ENCODE measurements at places on chromosomes 7 and 10. TPM values are rescaled to one million over a fixed set of nuclear protein-coding genes. Genes with fewer than 3 reads are reported as not detected.
A peak's percentile ranks its signal among the peaks of the same experiment; 100 is the strongest.

- no peaks in the 10 kb centered on the region for H3K27me3 ChIP-seq
- no peak for DNase-seq
- no peaks in the 10 kb centered on the region for H3K36me3 ChIP-seq
- no peak overlapping the region for H3K4me3 ChIP-seq
Observed at GRCh38 chr10:131732631-131733127, 168.1 kb upstream of the PPP2R2D start.

DNA sequence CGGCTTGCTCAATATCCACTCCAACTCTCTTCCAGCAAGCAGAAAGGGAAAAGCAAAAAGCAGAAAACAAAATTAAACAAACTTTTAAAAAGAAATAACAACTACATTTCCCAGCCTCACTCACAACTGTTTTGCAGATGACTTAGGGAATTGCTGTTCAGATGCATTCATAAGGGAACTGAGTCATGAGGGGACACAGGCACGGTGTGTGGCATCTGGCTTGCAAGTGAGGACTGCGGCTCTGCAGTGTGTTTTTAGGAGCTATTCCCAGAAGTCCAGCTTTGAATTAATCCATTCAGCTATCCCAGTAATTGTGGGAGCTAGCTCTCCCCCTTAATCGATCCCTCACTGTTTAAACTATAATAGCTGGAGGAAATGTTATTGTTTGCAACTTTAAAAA, 30.3 kb downstream of the PTN start:
- no peak for DNase-seq
- no peak overlapping the region for H3K4me3 ChIP-seq
- H3K36me3 ChIP-seq: no peaks in the 10 kb centered on the region
- H3K27me3 ChIP-seq: no peaks in the 10 kb centered on the region
- no peaks in the 10 kb centered on the region for H3K4me1 ChIP-seq

DNA sequence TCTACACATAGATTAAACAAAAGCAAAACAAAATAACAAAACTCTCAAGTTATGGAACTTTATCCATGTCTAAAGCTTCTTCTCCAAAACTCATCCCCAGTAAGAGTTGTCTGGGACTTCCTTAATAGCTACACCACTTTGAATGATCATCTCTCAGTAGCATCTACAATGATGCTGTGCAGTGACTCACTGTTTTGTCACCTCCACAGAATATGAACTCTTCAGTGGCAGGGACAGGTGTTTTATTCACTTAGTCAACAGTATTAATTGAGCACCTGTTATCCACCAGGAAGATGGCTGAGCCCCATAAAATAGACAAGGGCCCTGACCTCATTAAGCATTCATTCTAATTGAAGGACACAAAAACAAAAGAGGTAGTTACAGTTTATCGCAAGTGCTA, 350.7 kb downstream of the ELMO1 start:
- H3K36me3 ChIP-seq: no peaks in the 10 kb centered on the region
- H3K27ac ChIP-seq: no peak overlapping the region
- no peak overlapping the region for H3K4me3 ChIP-seq
- H3K4me1 ChIP-seq: peaks cover 13% of the 10 kb centered on the region

DNA sequence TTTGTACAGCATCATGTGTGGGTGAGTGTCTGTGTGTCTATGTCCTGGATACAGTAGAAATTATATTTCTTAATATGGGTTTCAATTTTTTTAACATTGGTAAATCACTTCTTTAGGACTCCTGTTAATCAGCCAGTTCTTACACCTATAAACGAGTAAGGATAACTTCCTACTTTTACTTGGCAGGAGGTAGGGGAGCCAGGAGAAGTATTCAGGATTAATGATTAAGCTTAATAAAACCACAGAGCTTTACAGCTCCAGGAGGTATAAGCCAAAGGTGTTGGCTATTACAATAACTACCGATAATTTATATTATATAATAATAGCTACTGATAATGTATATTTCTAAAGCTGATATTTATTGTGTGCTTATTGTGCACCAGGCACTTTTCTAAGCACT, 1.7 kb upstream of the FAM3C start:
- no peak overlapping the region for H3K4me3 ChIP-seq
- no peak overlapping the region for H3K27ac ChIP-seq
- H3K4me1 ChIP-seq: peaks cover 3% of the 10 kb centered on the region
- DNase-seq: no peak
- H3K36me3 ChIP-seq: no peaks in the 10 kb centered on the region

DNA sequence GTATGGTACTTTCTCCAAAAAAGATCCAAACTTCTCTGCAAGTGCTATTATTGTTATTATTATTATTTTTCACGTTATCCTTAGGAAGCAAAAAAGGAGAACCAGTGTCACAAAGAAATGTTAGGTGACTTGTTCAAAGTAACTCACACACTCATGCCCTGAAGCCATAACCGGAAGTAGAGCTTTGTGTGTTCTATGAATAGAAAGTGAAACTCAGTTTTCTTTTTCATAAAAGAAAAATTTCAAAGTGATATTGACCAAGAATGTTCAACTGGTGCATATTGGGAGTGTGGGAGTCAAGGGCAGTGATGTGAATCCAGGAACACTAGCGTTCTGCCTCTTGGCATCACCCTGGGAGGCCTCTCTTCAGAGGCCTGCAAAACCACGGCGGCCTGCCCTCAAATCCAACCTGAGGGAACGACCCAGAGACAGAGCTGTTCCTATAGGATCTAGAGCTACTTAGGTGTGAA, 106.1 kb downstream of the PRKCQ start:
- H3K4me3 ChIP-seq: peak overlapping the region; percentile 61
- peaks cover 22% of the 10 kb centered on the region for H3K4me1 ChIP-seq
- no peaks in the 10 kb centered on the region for H3K27me3 ChIP-seq
- peaks cover 64% of the 10 kb centered on the region for H3K36me3 ChIP-seq

GRCh38 chr10:71860243-71861029, 9.4 kb upstream of the PSAP start:
- no peak overlapping the region for H3K27ac ChIP-seq
- DNase-seq: no peak
- H3K36me3 ChIP-seq: no peaks in the 10 kb centered on the region
- no peaks in the 10 kb centered on the region for H3K4me1 ChIP-seq

- H3K27ac ChIP-seq: no peak overlapping the region
- no peak overlapping the region for H3K4me3 ChIP-seq
- DNase-seq: no peak
Observed at GRCh38 chr10:5469353-5470061, 29.9 kb downstream of the CALML5 start.

DNA sequence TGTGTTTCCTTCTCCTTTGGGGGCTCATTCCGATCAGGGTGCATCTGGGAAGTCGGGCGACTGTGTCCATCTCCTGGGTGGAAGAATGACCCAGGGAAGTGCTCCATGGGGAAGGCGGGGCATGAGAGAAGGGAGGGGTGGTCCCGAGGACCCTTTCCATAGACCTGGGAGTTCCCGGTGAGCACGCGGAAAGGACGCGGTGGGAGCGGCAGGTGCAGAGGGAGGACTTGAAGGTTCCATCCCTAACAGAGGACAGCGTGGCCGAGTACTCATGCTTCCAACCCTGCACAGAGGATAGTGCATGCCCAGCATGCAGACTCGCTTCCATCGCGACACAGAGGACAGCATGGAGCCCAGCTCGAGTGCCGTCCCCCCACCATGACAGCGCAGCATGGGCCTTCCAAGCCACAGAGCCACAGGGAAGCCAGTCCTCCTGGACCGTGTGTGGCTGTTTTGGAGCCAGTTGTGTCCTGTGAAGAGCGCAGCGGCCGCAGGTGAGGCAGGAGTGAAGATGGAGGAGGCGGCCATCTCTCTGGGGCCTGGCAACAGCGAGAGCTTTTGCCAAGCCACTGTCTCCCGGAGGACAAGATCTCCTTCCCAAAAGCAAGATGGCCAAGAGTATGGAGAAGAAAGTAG, 281.4 kb downstream of the DNAJB6 start:
- H3K4me1 ChIP-seq: peaks cover 15% of the 10 kb centered on the region
- H3K27ac ChIP-seq: no peak overlapping the region
- H3K27me3 ChIP-seq: no peaks in the 10 kb centered on the region
- no peak overlapping the region for H3K4me3 ChIP-seq

GRCh38 chr7:133061357-133061756, 20.5 kb downstream of the CHCHD3 start:
- no peak for DNase-seq
- no peaks in the 10 kb centered on the region for H3K36me3 ChIP-seq
- no peaks in the 10 kb centered on the region for H3K27me3 ChIP-seq
- H3K4me1 ChIP-seq: no peaks in the 10 kb centered on the region

DNA sequence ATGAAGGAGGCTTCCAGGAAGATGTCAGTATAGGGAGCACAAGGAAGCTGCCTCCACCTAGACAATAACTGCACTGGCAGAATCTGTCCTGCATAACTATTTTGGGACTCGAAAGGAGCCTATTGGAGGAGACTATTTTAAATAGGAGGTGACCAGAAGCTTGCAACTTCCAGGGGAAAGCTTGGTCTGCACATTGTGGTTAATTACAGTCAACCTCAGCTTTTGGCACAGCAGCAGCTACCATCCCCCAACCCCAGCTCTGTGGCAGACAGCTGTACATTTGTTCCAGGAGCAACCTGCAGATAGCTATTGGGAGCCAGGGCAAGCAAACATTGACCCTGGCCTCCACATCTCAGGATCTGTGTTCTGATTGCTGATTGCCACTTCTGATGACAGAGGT, 46.3 kb upstream of the NANOS1 start:
- DNase-seq: no peak
- no peak overlapping the region for H3K4me3 ChIP-seq
- no peak overlapping the region for H3K27ac ChIP-seq
- no peaks in the 10 kb centered on the region for H3K36me3 ChIP-seq
- H3K27me3 ChIP-seq: no peaks in the 10 kb centered on the region
- H3K4me1 ChIP-seq: no peaks in the 10 kb centered on the region

DNA sequence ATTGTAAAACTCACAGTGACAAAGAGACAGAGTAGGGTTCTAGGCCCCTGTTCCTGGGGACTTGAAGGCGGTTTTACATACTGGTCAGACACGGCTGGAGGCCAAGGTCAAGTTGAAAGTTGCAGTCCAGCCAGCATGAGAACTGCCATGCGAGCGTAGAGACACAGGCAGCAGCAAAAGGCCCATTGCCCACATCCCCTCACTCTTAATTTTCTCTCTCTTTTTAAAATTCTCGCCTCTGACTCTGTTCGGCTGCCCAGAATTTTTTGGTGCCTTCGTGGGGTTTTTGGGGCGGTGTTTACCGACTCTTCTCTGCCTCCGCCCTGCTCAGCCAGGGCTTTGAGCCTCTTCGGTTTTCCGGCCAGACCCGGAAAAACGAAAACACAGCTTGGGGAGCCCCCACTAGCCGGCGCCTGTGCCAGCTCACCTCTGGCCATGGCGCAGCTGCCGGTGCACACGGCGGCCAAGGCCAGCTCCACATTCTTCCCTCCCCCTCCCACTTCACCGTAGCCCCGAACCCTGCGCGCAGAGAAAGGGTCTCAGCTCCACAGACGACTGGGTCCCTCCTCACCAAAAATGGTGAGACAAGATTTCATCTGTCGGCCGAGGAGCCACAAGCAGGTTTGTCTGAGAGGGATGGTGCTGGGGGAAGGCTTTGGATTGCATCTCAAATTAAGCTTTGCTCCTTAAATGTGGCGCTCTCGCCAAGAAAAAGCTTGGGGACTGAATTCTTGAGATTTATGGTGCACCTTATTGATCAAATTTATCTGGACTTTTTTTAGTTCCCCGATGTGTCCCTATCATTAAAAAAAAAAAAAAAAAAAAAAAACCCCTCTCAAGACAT, 2.3 kb upstream of the HOXA13 start:
- H3K27me3 ChIP-seq: peaks cover 40% of the 10 kb centered on the region
- H3K4me3 ChIP-seq: no peak overlapping the region
- DNase-seq: no peak
- H3K27ac ChIP-seq: no peak overlapping the region

GRCh38 chr10:80530251-80530650, 7.5 kb upstream of the SH2D4B start:
- no peak overlapping the region for H3K4me3 ChIP-seq
- peak overlapping the region; percentile 58 for H3K27ac ChIP-seq
- no peaks in the 10 kb centered on the region for H3K27me3 ChIP-seq
- peaks cover 54% of the 10 kb centered on the region for H3K4me1 ChIP-seq
- peaks cover 6% of the 10 kb centered on the region for H3K36me3 ChIP-seq

- no peak overlapping the region for H3K27ac ChIP-seq
- H3K4me3 ChIP-seq: no peak overlapping the region
- H3K36me3 ChIP-seq: no peaks in the 10 kb centered on the region
- no peaks in the 10 kb centered on the region for H3K27me3 ChIP-seq
Observed at GRCh38 chr7:102211590-102212550, 74.8 kb upstream of the SH2B2 start.

DNA sequence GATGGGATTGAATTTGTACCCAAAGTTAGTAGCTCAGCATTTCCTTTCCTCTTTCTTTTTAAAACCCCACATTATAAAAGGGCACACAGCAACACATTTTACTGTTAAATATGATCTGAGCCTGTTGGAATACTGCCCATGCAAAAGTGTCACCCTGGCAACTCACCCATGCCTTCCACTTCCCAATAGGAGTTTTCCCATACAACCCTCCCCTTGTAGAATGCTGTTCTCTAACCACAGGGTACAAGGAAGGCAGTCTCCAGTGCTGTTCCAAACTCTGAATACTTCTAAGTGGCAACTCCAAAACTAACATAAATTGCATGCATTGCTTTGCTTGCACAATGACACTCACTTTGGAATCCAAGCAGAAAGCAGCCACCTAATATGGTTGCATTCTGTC, 60.8 kb downstream of the NRCAM start:
- no peaks in the 10 kb centered on the region for H3K4me1 ChIP-seq
- no peak for DNase-seq
- no peaks in the 10 kb centered on the region for H3K36me3 ChIP-seq

The UCN3 gene
- total RNA-seq: not detected

The SRRT gene
- total RNA-seq: 273 TPM

The CTNNA3 gene
- total RNA-seq: not detected

The LBX1 gene
- not detected for total RNA-seq

The GCK gene
- 0.45 TPM for total RNA-seq
